HFF-Myc (cell line): ENCODE measurements at places on chromosomes 6 and 20.

DNA sequence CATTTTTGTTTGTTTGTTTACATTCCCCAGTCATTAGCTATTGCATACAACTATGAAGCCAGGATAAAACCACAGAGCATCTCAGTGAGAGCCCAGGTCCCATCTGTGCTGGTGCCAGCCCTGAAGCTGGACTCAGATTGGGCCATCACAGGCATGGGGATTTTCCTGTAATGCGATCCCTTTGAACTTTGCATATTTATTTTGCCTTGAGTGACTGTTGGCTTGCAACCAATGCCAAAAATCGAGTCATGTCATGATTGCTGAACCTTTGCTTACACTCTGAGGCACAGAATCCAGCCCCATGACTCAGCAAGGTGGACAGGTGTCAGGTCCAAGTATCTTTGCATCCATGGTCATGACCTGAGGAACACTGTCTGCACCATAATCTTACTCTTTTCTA is 46.2 kb upstream of the GGTLC1 start:
- no peak for DNase-seq

DNA sequence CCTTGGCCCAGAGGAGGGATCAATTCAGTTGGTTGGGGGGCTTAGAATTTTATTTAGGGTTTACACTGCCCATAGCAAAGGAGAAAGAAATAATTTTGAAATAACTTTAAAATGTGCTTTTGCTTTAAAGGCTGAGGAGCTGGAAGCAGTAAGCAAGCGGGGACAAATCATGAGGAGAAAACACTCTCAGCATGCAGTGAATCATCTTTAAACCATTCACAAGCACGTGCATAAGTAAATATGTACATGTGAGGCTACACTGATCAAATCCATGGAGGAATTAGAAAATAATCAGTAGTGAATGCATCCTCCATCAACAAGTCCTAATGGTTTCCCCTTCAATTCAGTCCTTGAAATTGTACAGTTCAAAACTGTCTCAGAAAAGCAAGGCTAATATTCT is 181.0 kb downstream of the MTFR2 start:
- no peak for DNase-seq

- DNase-seq: no peak
Measured at GRCh38 chr6:21752054-21752811, 158.7 kb downstream of the SOX4 start.

DNA sequence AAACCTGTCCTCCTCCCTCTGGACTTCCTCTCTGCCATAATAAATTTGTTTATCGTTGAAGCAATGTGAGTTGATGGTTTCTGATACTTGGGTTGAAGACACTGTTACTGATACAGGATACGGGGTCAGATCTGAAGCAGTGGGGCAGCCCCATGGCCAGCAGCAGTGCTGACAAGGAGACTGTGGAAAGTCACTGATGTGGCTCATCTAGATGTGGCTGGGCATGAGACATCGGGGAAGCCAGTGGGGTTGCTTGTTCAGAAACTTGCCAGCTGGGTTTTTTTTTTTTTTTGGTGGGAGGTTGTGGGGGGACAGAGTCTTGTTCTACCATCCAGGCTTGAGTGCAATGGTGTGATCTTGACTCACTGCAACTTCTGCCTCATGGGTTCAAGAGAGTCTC is 2.6 kb upstream of the BPI start:
- no peak for DNase-seq

GRCh38 chr6:152986978-152987377 is 4.1 kb upstream of the FBXO5 start:
- DNase-seq: no peak

DNA sequence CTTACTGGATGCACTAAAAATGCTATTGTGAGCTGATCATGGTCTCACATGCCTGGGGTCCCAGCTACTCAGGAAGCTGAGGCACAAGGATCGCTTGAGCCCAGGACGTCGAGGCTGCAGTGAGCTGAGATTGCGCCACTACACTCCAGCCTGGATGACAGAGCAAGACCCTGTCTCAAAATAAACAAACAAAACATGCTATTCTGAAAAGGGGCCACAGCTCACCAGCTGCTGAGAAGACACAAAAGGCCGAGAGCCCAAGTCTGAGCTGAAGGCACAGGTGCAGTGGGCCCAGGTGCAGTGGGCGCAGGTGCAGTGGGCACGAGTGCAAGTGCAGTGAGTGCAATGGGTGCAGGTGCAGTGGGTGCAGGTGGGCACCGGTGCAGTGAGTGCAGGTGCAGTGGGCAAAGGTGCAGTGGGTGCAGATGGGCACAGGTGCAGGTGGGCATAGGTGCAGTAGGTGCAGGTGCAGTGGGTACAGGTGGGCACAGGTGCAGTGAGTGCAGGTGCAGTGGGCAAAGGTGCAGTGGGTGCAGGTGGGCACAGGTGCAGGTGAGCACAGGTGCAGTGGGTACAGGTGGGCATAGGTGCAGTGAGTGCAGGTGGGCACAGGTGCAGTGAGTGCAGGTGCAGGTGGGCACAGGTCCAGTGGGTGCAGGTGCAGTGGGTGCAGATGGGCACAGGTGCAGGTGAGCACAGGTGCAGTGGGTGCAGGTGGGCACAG is 16.0 kb downstream of the ZBTB46 start:
- no peak for DNase-seq

DNA sequence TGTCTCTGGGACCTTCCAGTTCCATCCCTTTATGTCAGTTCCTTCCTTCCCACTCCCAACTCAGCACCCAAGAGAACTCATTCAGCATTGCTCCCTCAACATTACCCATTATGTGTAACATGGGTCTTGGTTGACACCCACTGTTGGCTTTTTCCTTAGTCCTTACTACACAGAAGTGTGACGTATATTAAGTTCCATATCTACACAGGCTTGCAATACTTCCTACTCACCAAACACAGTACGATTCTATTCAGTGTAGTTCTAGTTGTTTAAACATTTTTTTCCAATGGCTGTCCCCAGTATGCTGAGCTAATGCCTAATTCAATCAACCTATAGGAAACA is 37.7 kb downstream of the ARHGAP18 start:
- no peak for DNase-seq

DNA sequence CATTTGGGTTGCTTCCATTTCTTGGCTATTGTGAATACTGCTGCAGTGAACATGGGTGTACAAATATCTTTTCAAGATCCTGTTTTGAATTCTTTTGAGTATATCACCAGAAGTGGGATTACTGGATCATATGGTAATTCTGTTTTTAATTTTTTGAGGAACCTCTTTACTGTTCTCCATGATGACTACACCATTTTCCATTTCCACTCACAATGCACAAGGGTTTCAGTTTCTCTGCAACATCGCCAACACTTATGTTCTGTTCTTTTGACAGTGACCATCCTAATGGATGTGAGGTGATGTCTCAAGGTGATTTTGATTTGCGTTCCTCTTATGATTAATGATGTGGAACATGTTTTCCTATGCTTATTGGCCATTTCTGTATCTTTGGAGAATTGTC is 214.4 kb upstream of the ZFP64 start:
- DNase-seq: no peak

- no peak for DNase-seq
Measured at GRCh38 chr6:139473231-139473701, 98.8 kb upstream of the CITED2 start.

GRCh38 chr6:135782546-135782945 is 69.0 kb upstream of the PDE7B start:
- no peak for DNase-seq

DNA sequence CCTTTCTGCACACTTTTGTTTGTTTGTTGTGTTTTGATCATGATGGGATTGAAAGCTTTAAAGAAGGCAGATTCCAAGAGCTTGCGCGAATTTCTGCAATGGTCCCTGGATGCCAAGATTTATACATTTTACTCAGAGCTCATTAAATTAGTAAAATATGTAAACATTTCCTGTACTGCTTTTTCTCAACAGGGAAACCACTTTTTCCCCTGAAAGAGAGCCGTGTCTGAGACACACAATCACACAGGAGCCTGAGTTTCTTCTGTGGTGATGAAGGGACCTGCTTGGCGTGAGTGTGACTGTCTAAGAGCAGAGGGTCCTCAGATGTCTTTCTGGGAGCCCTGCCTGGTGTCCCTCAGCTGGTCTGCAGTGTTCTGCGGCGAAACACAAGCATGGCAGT is 12.1 kb upstream of the TAGAP start:
- DNase-seq: no peak

GRCh38 chr6:28257042-28257441 is 2.1 kb upstream of the NKAPL start:
- no peak for DNase-seq

DNA sequence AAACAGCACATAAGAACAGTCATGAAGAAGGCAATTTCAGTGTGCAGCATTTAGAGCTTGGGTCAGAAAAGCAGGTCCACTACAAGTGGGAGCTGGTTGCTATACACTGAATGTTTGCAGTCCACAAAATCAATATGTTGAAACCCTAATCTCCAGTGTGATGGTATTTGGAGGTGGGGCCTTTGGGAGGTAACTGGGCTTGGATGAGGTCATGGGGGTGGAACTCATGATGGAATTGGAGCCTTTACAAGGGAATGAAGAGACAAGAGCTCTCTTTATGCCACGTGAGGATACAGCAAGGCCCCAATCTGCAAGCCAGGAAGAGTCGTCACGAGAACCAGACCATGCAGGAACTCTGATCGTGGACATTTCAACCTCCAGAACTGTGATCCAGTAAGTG is 216.7 kb upstream of the SLC35B3 start:
- DNase-seq: no peak

DNA sequence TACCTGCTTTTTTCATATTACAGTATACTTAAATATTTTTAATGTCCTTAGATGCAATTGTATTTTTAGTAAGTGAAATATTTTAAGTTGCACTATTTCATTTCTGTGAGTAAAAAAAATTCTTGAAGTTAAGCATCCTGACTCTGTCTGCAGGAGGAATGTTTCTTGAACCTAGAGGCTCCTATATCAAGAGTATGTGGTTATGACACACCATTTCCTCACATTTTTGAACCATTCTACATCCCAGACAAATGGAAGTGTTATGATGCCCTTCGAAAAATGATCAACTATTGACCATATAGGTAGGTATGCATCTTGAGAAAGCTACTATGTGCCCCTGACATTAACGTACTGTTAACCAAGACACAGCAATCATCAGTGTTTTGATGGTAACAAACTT is 237.0 kb downstream of the BCKDHB start:
- no peak for DNase-seq

- no peak for DNase-seq
Measured at GRCh38 chr6:138652824-138653223, 120.7 kb upstream of the CCDC28A start.

DNA sequence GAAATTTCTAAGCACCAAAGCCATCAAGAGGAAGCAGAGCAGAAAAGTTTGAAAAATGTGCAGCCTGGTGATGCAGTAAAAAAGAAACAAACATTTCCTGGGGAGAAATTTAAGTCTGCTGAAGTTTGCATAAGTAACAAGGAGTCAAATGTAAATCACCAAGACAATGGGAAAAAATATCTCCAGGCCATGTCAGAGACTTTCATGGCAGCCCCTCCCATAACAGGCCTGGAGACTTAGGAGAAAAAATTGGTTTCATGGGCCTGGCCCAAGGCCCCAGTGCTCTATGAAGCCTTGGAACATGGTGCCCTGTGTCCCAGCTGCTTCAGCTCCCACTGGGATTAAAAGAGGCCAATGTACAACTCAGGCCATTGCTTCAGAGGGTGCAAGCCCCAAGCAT is 30.1 kb upstream of the EPM2A start:
- no peak for DNase-seq

- DNase-seq: peak; percentile 47
Measured at GRCh38 chr6:30678964-30679726, 6.3 kb upstream of the DHX16 start.

GRCh38 chr6:14123386-14124111 is 6.0 kb downstream of the CD83 start:
- DNase-seq: no peak

GRCh38 chr20:8602389-8603116 is 466.3 kb upstream of the PLCB4 start:
- DNase-seq: no peak

DNA sequence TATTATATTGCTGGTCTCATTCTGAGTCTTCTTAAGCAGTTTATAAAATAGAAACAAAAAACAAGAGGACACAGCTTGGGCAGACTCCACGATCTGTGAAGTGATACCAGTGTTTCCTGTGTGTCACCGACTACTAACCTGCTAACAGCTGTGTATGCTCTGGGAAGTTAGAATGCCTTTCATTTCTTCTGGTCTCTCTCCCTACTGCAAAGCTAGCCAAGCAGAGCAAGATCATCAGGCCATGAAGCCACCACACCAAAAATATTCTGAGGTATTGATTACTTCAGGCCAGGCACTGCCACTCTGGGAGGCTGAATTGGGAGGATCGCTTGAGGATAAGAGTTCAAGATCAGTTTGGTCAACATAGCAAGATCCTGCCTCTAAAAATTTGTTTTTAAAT is 46.9 kb upstream of the SMIM29 start:
- DNase-seq: no peak

DNA sequence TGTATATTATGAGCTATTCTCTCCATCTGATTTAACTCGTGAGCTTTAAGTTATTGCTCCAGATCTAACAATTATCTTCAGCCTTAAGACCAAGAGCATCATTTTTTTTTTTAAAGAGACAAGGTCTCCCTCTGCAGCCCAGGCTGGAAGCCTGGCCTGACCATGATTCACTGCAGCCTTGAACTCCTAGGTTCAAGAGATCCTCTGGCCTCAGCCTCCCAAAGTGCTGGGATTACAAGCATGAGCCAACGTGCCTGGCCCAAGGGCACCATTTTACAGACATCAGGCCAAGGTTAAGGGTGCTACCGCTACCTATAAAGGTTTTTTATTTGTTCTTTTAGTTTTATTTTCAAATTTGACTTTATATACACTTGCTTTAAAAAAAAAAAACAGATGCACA is 2.3 kb downstream of the SUPT3H start:
- DNase-seq: no peak

DNA sequence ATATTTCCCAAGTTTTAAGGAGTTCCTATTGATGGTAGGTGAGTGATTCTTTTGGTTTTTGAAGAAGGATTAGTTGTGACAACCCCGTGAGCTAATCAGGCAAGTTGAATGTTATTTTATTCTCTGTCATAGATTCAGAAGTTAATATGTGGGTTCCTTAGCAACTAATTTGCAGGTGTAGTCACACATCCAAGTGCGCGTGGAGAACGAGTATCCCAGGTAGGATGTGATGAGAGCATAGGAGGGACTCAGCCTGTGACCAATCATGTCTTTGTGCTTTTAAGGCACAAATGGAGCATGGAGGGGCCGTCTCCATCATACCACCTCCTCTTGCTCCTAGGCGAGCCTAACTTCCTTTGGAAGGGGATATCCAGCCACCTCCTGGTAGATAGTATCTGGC is 41.1 kb downstream of the PPP1R14C start:
- DNase-seq: no peak
